ENCODE measurements at places on chromosomes 5 and 9. TPM values are rescaled to one million over a fixed set of nuclear protein-coding genes. Genes with fewer than 3 reads are reported as not detected.

GRCh38 chr9:7117676-7118561 lies 360.1 kb downstream of the KDM4C start:
- H3K4me3 ChIP-seq, result no peak overlapping the region
- no peaks in the 10 kb centered on the region for H3K36me3 ChIP-seq
- H3K27ac ChIP-seq, result no peak overlapping the region
- H3K27me3 ChIP-seq, result no peaks in the 10 kb centered on the region
- H3K4me1 ChIP-seq, result no peaks in the 10 kb centered on the region

- H3K4me3 ChIP-seq, result no peak overlapping the region
- DNase-seq, result peak; percentile 82
- H3K36me3 ChIP-seq, result no peaks in the 10 kb centered on the region
- H3K4me1 ChIP-seq, result peaks cover 59% of the 10 kb centered on the region
Measured at GRCh38 chr5:138095100-138095907, 11.5 kb downstream of the WNT8A start.

DNA sequence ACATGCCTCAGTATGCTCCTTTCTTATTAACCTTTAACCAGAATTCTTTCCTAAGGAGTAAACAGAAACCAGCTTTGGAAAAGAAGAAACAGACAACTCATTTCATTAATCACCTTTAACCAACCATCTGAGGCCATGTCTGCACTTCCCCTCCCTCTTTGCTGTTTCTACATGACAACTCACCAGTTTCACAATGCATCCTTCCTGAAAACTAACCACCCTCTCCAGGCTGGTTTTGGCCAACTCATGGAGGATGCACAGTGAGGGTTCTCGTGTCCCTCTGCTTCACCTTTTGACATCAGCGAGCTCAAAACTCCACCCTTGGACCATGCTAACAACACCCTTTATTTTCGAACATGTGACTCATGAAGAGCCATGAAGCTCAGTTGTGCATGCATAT lies 244.1 kb downstream of the ELAVL2 start:
- no peak for DNase-seq
- no peaks in the 10 kb centered on the region for H3K4me1 ChIP-seq
- H3K27me3 ChIP-seq, result no peaks in the 10 kb centered on the region
- no peak overlapping the region for H3K27ac ChIP-seq

- no peak for DNase-seq
- no peaks in the 10 kb centered on the region for H3K27me3 ChIP-seq
- no peaks in the 10 kb centered on the region for H3K4me1 ChIP-seq
- no peak overlapping the region for H3K27ac ChIP-seq
- H3K4me3 ChIP-seq, result no peak overlapping the region
Measured at GRCh38 chr5:939368-939767, 46.7 kb downstream of the TRIP13 start.

- H3K27me3 ChIP-seq, result no peaks in the 10 kb centered on the region
- peak overlapping the region; percentile 13 for H3K27ac ChIP-seq
- no peak for DNase-seq
- no peak overlapping the region for H3K4me3 ChIP-seq
Measured at GRCh38 chr5:150488519-150489359, 19.2 kb upstream of the NDST1 start.

GRCh38 chr5:41537581-41537980 lies 27.2 kb upstream of the PLCXD3 start:
- H3K4me3 ChIP-seq, result no peak overlapping the region
- no peak for DNase-seq
- no peaks in the 10 kb centered on the region for H3K4me1 ChIP-seq
- no peak overlapping the region for H3K27ac ChIP-seq
- H3K27me3 ChIP-seq, result no peaks in the 10 kb centered on the region
- H3K36me3 ChIP-seq, result no peaks in the 10 kb centered on the region

DNA sequence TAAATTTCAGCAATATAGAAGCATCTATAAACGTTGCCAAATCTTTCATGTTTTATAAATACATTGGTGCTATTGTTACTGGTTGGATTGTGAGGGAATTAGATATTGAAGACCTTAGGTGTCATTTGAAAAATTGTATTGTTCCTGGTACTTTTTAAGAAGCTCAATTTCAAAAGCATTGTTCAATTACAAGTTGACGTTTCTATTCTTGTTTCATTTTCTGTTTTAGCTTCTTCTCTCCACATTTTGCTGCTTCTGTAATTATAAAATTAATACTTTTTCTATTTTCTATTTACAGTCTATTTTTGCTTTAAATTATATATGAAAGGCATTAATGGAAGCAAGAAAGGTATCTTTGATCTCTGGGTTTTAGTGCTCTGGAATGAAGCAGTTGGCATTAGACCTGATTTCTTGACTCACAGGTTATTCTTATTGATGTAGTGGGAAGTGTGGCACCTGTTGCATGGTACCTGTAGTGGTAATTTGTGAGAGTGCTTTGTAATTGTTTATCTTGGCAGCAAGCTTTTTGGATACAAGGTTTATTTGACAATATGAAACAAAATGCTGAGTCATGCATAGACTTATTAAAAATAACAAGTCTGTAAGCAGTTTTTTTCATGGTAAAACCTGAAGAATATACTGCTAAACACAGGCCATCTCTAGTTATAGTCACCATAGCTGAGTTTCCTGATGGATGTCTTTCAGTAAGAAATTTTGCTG lies 13.2 kb downstream of the MACIR start:
- H3K27ac ChIP-seq, result no peak overlapping the region
- no peaks in the 10 kb centered on the region for H3K27me3 ChIP-seq
- no peaks in the 10 kb centered on the region for H3K36me3 ChIP-seq
- DNase-seq, result no peak
- H3K4me1 ChIP-seq, result peaks cover 4% of the 10 kb centered on the region

DNA sequence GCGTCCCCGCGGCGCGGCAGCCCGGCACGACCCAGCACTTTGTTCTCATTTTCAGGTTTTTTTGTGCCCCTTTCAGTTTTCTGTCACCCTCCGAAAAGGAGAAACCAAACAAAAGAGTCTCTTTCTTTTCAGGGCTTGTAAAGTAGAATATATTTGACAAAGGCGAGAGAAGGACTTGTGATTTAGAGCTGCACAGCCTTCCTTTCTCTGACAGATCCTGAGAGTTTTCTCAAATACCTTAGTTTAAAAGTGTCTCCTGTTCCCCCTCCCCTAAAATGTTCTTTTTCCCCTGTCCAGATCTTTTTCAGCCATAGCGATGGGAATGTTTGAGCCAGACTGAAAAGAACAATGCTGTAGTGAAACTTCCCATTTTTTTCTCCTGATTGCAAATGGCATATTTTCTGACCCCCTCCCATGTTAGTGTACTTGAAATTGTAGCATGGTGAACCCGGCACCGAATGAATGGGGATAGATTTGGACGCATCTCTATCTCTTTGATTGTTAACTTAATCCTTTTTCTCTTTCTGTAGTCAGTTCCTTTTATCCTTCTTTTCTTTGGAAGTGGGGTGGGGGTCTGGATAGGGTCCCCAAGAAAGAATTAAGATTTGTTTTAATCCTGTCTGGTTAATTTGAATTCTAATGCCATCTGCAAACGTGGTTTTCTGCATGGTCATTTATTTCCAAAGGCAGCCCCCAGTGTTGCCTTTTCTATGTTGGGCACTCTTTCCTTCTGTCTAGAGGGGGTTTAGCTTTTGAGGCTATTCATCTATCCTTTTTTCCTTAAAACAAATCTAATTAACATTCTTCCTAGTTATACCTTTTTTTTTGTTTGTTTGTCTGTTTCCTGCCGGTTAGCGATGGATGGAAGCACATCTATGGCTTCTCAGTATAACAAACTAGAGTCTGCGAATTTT lies 2.2 kb downstream of the ZSWIM6 start:
- no peak for DNase-seq
- H3K27me3 ChIP-seq, result no peaks in the 10 kb centered on the region
- no peaks in the 10 kb centered on the region for H3K4me1 ChIP-seq
- H3K27ac ChIP-seq, result peak overlapping the region; percentile 46
- peak overlapping the region; percentile 82 for H3K4me3 ChIP-seq

DNA sequence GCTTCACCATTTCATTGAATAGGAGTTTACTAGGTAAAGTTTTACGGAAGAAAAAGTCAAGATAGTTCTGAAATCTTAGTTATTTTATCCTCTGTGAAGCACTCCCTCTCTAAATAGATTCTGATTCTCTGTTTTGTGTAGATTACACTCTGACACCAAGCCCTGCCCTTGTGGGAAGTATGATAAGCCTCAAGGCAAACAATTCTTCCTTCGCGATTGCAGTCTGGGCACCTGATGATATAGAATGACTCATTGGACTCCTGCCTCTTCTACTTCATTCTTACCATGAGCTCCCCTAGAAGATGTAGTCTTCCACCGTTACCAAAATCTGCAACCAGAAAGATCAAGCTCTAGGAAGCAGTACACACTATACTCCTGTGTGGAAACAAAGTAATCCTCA lies 626.9 kb upstream of the PTGER4 start:
- no peaks in the 10 kb centered on the region for H3K36me3 ChIP-seq
- DNase-seq, result no peak
- no peaks in the 10 kb centered on the region for H3K4me1 ChIP-seq
- H3K27me3 ChIP-seq, result no peaks in the 10 kb centered on the region
- no peak overlapping the region for H3K27ac ChIP-seq
- no peak overlapping the region for H3K4me3 ChIP-seq

- DNase-seq, result no peak
- no peaks in the 10 kb centered on the region for H3K27me3 ChIP-seq
- H3K4me1 ChIP-seq, result no peaks in the 10 kb centered on the region
Measured at GRCh38 chr5:178341851-178342140, 109.2 kb upstream of the PHYKPL start.

GRCh38 chr5:61229416-61229815 lies 67.1 kb upstream of the SMIM15 start:
- no peaks in the 10 kb centered on the region for H3K36me3 ChIP-seq
- H3K27me3 ChIP-seq, result no peaks in the 10 kb centered on the region
- H3K4me1 ChIP-seq, result no peaks in the 10 kb centered on the region
- H3K27ac ChIP-seq, result no peak overlapping the region
- no peak overlapping the region for H3K4me3 ChIP-seq

DNA sequence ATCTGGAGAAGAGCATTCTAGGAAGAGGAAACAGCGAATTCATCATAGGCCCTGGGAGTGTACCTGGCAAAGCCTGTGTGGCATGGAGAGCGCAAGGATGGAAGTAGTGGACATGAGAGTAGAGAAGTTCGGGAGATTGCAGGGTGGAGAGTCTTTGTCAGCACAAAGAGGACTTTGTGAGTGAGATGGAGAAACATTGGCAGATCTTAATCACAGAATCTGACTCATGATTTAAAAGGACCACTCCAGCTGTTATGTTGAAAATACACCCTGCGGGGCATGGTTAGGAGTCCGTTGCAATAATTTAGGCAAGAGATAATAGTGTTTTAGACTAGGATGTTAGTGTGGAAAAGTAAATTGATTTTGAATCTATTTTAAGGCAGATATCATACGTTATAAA lies 116.9 kb downstream of the HACD4 start:
- no peaks in the 10 kb centered on the region for H3K4me1 ChIP-seq
- H3K27ac ChIP-seq, result no peak overlapping the region
- no peak overlapping the region for H3K4me3 ChIP-seq
- no peaks in the 10 kb centered on the region for H3K36me3 ChIP-seq

DNA sequence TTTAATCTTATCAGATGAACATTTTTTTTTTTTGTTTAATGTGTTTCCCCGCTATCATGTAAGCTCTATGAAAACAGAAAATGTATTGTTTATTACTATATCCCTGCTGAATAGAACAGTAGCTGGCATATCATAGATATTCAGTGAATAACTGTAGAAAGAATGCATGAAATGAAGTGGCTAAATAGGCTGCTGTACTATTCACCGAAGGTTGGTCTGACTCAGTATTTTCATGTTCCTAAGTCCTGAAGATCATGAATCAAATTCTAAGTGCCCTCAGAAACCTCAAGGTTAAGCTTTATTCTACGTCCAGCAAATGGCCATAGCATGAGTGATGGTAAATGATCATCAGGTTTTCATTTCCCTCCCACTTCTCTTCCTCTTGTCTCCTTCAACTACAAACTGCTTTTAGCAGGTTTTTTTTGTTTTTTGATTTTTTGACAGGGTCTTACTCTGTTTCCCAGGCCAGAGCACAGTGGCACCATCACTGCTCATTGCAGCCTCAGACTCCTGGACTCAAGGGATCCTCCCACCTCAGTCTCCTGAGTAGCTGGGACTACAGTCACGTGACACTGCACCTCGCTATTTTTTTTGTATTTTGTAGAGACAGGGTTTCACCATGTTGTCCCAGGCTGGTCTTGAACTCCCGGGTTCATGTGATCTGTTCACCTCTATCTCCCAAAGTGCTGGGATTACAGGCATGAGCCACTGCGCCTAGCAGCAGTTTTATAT lies 19.1 kb upstream of the ZFAND5 start:
- no peaks in the 10 kb centered on the region for H3K4me1 ChIP-seq
- H3K4me3 ChIP-seq, result no peak overlapping the region
- no peak for DNase-seq
- H3K27me3 ChIP-seq, result no peaks in the 10 kb centered on the region
- no peaks in the 10 kb centered on the region for H3K36me3 ChIP-seq

DNA sequence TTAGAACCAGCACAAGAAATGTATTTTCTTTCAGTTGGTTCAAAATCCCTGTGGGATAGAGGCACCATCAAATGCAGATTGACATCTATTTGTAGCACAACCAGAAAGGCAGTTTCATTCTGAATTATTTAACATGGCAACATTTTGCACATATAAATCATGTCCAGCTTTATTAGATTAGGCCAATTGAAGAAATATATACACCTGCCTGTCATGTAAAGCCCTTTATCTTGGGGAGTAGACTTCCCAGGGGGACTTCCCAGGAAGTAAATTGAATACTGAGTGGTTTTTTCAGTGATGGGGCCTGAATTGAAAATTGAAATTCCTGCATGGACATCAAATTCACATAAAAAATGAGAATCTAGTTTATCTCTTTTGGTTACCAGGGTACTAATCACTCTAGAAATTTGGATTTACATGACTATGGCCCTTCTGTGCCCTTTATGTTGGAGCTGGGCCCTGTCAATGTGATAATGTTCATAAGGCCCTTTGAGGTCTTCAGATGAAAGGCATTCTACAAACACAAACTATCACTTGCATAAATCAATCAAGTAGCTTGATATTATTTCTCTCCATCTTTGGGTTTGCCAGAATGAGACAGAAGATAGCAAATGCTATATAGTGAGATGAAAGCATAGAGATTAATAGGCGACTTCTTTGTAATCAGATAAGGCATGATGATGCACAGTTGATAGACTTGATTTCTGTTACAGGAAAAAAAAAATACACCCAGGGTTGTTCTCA lies 26.2 kb upstream of the ZNF608 start:
- no peaks in the 10 kb centered on the region for H3K27me3 ChIP-seq
- no peak overlapping the region for H3K27ac ChIP-seq
- no peaks in the 10 kb centered on the region for H3K36me3 ChIP-seq
- no peak for DNase-seq
- no peaks in the 10 kb centered on the region for H3K4me1 ChIP-seq

DNA sequence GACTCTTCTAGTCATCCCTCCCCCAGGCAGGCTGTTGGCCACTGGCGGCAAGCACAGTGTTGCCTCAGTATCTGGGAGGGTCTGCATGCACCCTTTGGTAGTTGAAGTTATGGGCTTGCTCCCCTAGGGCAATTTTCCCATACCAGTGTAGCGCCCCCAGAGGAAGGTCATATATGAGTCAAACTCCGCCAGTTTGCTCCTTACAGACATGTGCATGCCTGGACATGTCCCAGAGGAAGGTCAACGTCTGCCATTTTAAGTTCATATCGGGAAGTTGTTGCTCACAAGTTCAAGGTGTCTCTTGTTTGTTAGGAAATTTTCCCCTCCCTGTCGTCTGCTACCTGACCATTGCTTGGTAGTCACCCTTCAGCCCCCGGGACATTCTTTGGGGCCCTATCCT lies 51.3 kb upstream of the MROH2B start:
- H3K4me3 ChIP-seq, result no peak overlapping the region
- no peaks in the 10 kb centered on the region for H3K36me3 ChIP-seq
- no peak overlapping the region for H3K27ac ChIP-seq
- no peaks in the 10 kb centered on the region for H3K27me3 ChIP-seq
- no peaks in the 10 kb centered on the region for H3K4me1 ChIP-seq

Gene CDC20B
- total RNA-seq, result not detected

Gene OMD
- not detected for total RNA-seq

Gene SLCO4C1
- 1.3 TPM for total RNA-seq

Gene LCN10
- not detected for total RNA-seq

Gene NR6A1
- total RNA-seq, result 33.6 TPM

Measured in Caco-2 (cell line).